ENCODE measurements at places on chromosomes 7 and 10. TPM values are rescaled to one million over a fixed set of nuclear protein-coding genes. Genes with fewer than 3 reads are reported as not detected.

DNA sequence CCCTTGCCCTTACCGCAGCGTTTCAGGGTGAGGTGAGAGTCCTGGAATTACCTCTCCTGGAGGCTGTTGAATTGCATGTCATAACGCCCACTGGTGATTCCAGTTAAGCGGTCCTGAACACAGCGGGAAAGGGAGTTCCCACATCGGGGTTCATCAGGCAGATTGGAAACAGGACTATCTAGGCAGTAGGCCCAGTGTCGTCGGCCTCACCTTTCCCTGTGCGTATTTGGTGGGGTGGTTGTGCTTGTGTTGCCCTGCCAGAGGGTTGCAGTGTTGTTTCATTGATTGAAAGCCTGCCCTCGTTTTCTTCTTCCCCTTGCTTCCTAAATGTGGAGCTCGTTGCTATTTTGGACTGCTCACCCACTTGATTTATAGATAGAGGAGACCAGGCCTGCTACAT is 10.6 kb upstream of the SUN1 start:
- no peak for DNase-seq

DNA sequence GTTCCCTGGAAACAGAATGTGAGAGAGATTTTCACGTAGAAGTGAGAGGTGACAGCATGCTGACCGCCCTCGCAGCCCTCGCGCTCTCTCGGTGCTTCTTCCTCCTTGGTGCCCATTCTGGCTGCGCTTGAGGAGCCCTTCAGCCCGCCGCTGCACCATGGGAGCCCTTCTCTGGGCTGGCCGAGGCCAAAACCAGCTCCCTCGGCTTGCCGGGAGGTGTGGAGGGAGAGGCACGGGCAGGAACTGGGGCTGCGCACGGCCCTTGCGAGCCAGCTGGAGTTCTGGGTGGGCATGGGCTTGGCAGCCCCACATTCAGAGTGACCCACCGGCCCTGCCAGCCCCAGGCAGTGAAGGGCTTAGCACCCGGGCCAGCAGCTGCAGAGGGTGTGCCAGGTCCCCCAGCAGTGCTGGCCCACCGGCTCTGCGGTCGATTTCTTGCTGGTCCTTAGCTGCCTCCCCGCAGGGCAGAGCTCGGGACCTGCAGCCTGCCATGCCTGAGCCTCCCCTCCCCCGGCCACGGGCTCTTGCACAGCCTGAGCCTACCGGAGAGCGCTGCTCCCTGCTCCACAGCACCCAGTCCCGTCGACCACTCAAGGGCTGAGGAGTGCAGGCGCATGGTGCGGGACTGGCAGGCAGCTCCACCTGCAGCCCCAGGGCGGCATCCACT is 888.7 kb upstream of the ZWINT start:
- DNase-seq = no peak

DNA sequence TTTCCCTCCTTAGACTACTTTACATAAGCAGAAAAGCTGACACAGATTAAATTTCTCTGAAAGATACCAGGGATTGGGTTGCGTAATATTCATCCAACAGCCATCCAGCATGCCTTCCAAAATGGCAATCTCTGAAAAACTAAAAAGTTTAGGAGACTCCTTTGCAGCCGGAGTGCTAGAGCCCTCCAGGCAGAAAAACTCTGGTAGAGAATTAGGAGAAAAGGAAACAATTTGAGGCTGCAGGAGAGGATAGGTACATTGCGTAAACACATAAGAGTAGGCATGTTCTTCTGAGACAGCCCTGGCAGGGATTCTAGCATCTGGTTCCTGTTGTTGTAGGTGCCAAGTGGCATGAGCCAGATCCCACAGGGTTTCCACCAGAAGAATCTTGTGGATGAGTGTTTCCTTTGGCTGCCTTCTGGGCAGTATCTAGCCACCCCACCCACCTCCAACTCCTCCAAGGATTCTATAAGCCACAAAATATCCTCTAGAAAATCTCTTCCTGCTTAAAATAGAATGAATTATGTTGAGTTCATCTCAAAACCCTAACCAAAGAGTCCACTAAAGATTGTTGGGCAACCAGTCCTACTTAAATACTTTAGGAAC is 402.4 kb downstream of the HGF start:
- no peak for DNase-seq

GRCh38 chr7:158819571-158820203 is 9.6 kb downstream of the ESYT2 start:
- no peak for DNase-seq

- no peak for DNase-seq
Measured at GRCh38 chr7:130134106-130134636, 63.8 kb downstream of the KLHDC10 start.

- DNase-seq = no peak
Measured at GRCh38 chr7:832167-832967, at the start of gene SUN1. Gene SUN1 (plus strand): TSS chr7:832476. CDS start chr7:832525, 49 bp downstream.

DNA sequence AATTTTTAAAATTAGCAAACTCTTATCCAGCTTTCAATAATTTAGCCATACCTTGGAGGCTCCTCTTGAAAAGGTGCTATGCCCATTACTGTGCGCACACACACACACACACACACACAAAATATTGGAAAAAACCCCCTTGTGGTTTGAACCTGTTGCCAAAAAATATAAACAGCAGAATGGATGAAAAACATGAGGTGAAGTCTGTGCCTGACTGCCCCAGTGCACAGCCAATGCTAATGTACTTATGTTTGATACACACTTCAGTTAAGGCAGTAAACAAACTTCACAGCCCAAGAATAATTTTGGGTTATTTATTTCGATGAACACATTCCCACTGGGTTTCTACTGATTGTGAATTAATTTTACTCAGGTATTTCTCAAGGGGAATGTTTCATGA is 113.2 kb upstream of the SEM1 start:
- DNase-seq = no peak

Gene PRPS1L1
- not detected for total RNA-seq

DNA sequence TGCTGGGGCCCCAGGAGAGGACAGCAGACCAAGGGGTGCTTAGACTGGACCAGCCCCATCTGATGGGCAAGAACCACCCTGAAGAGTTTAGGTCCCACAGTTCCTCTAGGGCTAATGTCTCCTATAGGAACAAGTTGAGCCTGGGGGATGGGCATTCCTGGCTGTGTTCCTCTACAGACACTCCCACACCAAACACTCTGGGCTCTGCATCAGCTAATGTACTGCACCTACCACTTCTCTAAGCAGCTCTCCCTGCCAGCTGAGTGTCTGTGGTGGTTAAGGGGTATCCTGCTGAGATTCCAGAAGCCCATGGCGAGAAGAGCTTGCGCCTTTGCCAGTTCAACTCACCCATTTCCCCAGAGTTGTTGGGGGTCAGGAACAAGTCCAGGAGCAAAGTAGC is 284.1 kb upstream of the CSTF2T start:
- DNase-seq = no peak

- no peak for DNase-seq
Measured at GRCh38 chr7:50793120-50793946, 10.6 kb upstream of the GRB10 start.

Gene NOC3L
- total RNA-seq = 22.5 TPM

DNA sequence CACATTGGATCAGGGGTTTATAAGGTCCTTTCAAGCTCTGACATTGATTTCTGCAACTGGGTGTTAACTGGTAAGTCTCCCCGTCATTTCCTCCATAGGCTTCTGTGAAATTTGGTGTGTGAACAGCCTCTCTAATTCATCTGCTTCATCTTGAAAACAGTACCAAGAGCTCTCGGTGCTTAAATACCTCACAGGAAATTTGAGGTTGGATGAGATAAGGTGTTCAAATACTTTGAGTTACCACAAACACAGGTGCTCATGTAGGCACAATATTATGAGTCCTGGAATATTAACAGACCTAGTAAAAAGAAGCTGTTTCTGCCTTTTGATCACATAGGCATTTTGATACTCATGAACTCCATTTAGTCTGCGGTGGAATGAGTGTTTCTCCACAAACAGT is 85.2 kb downstream of the RTKN2 start:
- DNase-seq = no peak

DNA sequence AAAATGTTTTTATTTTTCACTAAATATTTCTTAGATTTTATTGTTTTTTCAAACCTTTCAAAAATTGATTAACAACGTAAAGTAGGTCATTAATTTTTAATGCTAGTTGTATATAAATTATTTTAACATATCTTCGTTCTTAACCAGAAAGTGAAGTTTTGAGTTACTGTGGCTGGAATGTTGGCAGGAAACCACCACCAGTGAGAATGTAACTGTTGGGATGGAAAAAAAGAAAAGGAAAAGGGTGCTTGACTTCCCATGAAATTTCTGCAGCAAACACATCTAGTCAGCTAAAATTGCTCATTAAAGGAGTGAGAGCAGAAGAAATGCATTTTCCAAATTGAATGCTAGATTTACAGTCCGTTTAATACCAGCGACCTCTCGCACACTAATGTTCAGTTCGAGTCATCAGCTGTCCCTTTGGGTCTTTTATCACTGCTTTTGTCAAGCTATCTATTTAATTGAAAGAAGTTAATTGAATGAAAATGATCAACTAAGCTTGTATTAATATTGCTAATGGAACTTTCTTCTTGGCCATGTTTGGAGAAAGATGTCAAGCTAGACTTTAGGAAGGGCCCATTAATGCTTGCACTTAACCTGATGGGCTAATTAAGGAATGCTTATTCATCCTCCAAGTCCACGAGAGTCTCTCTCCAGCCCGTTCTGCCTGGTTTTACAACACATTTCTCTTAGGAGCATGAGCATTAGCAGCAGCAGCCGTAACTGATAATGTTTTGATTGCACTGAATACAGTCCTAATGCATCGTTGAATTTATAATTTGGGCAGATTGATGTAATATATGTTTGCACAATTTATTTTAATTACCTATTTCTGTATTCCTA is 70.1 kb downstream of the UBE3C start:
- no peak for DNase-seq
